GOT3 (cell line): ENCODE measurements at places on chromosomes 3 and 15.

- no peak for DNase-seq
These were observed 13.0 kb downstream of the ADAMTS17 start for GRCh38 chr15:100328796-100329195.

GRCh38 chr3:136931606-136932005 lies 26.2 kb upstream of the IL20RB start:
- DNase-seq: no peak

GRCh38 chr3:57756528-57757401 lies 656 bp downstream of the SLMAP start:
- DNase-seq: no peak

GRCh38 chr3:193574488-193575070 lies 18.4 kb upstream of the OPA1 start:
- no peak for DNase-seq

DNA sequence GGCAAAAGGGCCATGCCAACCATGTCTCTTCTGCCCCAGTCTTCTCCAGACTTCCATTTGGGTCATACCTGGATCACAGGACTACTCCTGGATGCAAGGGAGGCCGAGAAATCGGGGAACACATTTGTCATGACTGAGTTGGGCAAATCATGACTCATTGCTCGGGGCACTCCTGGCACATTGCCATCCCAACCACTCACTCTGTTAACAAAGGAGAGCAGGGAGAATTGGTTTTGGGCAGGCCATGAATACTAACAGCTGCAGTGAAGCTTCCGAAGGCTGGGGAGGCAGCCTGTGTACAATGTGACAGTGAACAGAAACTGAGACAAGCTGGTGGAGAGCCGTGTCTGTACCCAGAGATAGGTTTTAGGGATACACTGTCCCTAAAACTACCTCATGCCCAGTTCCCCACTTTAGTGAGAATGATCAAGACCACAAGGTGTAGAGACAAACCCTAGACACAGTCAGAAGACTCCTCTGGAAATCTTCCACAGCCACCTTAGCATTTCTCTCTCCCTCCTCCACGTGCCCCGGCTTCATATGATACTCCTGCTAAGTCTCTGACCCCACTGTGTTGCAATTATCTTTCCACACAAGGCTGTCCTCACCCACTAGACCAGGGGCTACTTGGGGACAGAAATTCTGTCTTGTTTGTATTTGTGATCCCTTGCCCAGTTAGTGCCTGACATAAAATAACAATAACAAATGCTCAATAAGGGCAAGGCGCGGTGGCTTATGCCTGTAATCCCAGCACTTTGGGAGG lies 10.5 kb upstream of the BUB1B start:
- no peak for DNase-seq

DNA sequence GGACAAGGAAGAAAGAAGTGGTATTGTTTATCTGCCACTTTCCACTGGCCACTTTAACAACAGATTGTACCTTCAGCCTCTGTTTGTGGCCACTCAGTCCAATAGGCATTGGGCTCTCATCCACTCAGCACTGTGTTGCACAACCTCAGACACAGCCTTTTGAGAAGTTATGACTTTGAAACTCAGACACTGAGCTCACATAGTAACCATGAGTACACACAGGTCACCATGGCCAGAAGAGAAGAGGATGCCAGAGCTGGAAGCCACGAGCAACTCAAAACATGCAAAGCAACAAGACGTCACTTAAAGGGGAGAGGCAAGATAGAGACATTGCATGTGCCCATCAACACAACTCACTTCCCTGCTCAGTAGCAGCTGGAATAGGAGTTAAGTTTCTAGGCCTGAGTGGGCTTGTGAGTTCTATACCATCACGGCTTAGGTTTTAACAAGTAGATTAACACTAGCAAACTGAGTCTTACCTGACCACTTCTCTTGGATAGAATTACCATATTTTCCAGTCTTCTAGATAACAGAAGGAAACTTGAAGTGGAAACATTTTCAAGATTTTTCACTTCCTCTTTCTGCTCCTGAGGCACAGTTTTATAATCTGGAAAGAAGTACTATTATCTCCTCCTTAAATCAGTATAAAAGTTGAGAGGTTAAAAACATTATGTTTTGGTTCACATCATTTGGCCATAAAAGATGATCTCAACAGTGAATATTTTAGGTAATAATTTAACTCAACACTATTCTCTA lies 103.5 kb downstream of the IMPG2 start:
- DNase-seq: no peak

DNA sequence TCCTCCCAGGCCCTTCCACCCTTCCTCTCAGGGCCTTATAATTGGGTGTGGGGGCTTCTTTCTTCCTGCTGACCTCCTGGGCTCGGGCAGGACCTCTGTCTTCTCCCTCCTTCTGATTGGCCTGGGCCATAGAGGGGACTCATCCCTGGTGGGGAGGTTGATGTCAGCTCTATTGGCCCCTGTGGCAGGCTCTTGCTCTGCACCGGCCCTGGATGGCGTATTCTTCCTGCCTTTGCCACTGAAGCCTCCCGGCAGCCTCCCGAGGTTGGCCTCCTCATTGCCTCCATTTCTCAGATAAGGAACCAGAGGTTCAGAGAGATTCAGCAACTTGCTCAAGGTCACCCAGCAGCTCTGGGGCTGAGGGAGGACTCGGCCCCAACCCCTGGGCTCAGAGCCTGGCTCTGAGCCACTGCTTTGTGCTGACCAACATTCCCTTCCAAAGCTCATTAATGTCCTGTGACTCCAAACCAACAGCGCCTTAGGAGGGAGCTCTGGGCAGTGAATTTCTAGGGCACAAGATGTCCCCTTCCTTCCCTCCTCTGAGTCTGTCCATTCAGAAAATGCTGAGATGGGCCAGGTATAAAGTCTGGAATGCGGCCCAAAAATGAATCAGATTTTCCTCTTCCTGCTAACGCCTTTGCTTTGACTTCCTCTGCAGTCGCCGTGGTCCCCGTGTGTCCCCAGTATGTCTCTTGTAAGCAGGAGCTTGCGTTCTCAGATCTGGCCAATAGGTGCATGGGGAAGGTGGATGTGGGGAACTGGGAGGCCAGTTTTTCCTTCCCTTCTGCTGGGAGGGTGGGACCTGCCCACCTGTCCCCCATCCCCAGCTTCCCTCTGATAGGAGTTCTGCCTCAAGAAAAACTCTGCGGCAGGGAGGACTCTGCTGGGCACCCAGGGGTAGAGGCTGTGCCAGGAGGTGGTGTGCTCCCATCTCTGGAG lies 74.2 kb downstream of the HMCES start:
- DNase-seq: no peak

DNA sequence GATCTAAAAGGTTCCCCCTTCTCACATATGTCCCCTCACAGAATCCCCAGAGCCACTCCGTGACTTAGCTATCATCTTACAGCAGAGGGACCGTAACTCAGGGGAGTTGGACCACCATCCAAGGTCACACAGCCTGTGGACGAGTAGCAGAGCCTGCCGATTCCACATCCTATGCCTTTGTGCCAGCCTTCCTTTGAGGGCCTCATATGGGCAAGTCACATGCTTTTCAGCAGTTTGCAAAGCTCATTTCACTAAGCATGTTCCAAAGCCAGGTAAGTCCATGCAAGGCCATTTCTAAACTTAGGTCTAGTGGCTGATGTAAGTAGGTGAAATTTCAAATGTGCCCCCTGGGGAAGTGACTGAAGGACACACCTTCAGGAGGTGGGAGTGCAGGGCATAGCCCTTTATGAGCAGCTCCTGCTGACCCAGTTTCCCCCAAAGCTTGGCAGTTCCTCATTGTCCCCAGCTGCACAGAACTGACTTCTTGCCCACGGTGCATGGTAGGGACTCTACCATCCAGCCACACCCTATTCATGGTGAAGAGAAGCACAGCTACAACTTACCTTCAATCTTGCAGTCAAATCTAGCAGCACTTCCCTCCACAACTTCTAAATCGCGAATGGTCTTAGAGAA lies 33.3 kb upstream of the HACD2 start:
- no peak for DNase-seq

- DNase-seq: no peak
These were observed 1.4 kb upstream of the GREM1 start for GRCh38 chr15:32716216-32716914.

DNA sequence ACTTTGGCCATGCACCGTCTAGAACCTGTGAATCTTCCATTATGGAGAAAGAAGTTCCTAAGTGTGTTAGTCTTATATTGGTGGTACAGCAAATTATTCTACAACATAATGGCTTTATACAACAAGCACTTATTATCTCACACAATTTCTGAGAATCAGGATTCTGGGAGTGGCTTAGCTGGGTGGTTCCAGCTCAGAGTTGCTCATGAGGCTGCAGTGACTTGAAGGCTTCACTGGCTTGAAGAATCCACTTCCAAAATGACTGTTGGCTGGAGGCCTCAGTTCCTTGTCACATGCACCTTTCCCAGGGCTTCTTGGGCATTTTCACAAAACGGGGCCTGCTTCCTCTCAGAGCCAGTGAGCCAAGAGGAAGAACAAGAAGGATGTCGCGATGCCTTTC lies 82.3 kb upstream of the RNF7 start:
- no peak for DNase-seq

DNA sequence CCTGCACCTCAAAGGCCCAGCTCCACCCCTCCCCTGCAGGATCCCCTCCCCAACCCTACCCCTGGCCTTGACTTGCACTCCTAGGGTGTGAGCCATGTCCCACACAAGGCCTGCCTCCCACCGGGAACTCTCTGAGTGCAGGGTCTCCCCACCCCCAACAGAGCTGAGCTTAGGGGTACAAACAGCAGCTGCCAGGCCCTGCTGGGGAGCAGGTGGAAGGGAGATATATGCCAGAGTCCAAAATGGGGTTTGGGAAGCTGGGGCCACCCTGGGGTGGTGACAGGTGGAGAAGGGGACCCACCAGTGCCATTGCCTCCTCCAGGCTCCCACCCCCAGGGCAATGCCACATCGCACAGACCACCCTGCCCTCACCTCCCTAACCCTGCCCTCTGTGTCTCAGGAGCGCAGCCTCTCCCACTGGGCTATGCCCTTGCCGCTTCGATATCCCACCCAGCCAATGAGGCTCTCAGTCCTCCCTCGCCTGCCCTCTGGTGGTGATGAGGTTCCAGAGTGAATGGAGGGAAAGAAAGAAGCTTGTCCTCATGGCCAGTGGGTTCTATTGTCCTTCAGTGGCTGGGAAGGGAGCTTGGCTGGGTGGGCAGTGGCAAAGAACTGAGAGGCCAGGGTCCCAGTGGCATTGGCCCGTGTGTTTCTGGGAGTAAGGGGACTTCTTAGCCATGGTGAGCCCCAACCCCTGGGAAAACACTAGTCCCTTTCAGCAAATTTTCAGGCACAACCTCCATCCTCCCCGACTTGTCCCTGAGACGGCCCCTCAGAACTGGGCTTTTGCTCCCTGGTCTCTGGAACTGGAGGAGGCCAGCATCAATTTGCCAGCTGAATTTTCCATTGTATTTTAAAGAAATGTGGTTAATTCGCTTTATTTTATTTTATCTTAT lies 46.8 kb downstream of the CYP11A1 start:
- DNase-seq: no peak

DNA sequence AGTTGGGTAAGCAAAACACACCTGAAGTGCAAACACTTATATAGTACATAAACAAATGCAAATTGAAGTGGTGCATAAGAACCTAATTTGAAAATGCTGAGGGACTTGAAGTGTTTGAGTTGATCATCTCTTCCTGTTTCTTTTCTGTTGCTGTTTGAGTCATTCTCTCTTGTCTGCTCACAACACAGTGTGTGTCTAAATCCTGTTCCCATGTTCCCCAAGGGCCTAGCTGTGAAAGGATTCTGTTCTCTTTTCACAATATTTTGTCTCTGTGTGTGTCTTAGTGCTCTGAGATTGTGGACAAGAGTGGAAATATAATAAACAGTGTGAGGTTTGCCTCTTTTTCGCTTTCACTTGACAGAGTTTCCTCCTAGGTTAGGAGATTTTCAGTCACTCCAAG lies 6.1 kb downstream of the CD96 start:
- DNase-seq: no peak
